ENCODE measurements at places on chromosomes 13 and 19. TPM values are rescaled to one million over a fixed set of nuclear protein-coding genes. Genes with fewer than 3 reads are reported as not detected.

TMEM143 gene
- total RNA-seq, result 4.1 TPM

MAMSTR gene
- total RNA-seq, result 29.2 TPM

- H3K36me3 ChIP-seq, result no peaks in the 10 kb centered on the region
- peak overlapping the region; percentile 49 for H3K27ac ChIP-seq
- no peaks in the 10 kb centered on the region for H3K27me3 ChIP-seq
Observed at GRCh38 chr13:73880365-73880764, 253.8 kb downstream of the KLF12 start.

DNA sequence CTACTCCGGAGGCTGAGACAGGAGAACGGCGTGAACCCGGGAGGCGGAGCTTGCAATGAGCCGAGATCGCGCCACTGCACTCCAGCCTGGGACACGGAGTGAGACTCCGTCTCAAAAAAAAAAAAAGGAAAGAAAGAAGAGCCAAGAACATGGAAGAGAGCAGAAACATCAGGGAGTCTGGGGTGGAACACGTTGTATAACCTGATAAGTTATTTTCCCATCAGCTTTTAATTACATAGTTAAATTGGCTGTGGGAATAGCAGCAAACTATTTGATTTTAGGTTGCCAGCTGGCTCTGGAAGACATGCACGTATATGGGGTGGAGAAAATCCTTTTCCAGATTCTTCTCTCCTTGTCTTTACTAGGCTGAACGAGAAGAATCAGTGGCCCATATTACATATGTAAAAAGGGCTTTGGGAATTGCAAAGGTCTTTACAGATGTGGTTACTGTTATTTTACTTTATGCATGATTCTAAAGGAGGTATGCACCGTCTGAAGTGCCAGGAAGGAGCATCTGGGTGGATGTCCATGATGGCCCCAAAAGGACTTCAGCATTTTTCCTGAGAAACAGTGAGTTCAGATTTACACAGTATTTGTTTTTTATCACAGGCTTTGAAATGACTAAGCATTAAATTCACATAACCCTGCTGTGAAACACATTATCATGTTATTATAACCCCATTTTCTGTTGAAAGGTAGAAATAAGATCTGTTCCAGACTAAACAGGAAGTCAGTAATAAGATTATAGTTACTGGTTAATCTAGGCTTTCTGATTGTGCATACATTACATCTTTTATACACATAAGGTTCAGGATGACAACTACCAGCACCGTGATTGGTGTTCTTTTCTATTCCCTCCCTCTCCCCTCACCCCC is 4.6 kb upstream of the NAA16 start:
- no peaks in the 10 kb centered on the region for H3K4me1 ChIP-seq
- no peaks in the 10 kb centered on the region for H3K36me3 ChIP-seq
- H3K27me3 ChIP-seq, result no peaks in the 10 kb centered on the region
- H3K27ac ChIP-seq, result no peak overlapping the region

ZNF681 gene
- 2.7 TPM for total RNA-seq

DNA sequence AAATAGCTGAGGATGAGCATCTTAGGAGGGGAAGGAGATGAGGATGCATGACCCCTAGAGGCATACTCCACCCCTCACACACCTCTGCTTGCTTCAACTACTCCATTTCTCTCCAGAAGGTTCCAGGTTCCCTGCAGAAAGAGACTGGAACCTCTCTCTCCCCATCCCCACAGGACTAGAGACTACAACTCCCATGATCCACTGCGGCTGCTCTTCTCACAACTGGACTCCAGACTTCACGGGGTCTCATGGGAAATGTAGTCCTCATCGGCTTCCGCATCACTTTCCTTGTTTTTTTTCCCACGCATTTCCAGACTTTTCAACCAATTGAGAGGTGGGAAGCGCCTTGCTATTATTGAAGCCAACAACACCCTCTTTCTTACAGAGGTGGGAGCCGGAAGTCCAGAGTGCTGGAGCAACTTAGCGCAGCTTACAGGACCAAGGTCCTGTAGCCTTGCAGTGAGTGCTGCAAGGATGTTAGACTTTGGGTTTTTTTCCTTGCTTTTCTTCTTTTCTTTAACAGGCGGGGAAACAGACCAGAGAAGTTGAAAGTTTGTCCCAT is 13.9 kb upstream of the CACNG6 start:
- H3K4me1 ChIP-seq, result peaks cover 31% of the 10 kb centered on the region
- peak overlapping the region; percentile 20 for H3K27ac ChIP-seq
- peak; percentile 93 for DNase-seq
- no peaks in the 10 kb centered on the region for H3K36me3 ChIP-seq
- H3K4me3 ChIP-seq, result peak overlapping the region; percentile 30
